ENCODE measurements at places on chromosomes 3 and 15.
A peak's percentile ranks its signal among the peaks of the same experiment; 100 is the strongest.

DNA sequence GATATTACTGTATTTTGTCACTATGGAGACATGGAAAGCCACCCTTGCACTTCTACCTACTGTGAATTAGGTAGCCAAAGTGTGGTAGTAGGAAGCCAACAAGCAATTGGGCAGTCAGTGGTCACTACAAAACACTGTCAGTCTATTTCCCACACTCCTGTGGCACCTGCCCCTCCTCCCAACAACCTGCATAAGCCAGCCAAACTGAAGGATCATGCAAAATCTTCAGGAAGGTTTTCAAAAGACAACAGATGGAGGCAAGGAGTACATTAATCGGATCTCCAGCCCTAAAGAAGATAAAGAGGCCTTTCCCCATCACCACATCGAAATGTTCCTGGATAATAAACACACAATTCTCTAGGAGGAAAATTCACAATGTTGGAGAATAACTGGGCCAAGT, 11.9 kb downstream of the POMGNT2 start:
- no peak for DNase-seq

DNA sequence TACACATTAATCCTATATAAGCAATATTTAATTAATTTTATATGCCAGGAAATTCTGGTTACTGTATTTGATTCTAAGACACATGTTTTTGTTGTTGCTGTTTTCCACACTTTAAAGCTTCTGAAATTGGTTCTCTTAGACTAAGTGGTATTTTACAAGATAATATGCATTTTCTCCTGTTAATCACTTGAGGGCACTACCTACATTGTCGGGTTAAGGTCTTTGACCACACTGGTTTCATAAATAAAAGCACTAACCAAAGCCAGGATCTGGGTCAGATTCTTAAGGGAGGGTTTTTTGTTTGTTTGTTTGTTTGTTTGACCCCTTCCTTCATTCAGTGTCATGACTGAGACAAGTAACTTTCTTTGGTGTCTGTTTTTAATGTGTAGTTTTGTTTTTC, 590.2 kb downstream of the RBMS3 start:
- no peak for DNase-seq

- DNase-seq: peak; percentile 16
Observed at GRCh38 chr3:100590114-100590839, 19.1 kb upstream of the ADGRG7 start.

- no peak for DNase-seq
Observed at GRCh38 chr3:140122183-140122582, 187.2 kb downstream of the CLSTN2 start.

All from activated T-helper 1 cell treated with Interleukin-2 at 50 U/mL for 16 hours (primary cell).